ENCODE measurements at places on chromosomes 5 and 9.

DNA sequence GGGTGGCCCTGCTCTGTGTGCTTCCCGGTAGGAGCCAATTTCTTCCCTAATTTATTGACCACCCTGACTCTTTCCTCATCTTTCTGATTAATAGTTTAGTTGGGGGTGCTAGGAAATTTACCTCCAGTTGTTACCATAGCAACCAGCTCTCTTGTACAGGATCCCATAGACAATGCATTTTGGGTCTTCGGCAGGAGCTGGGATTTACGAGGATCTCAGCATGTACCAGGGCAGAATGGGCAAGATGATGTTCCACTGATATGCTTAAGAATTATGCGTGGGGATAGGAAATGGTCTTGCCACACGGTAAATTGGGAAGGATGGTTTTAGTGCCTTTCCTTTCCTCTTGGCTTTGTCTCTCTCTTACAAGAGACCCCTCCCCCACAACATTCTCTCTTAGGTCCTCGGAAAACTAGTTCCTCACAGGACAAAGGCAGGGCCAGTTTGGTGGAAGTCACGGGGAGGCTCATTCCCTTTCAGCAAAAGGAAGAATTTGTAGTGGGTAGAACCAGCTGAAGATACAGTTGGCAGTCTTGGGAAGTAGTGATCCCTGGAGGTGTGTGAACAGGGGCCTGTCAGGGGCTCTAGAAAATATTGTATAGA lies 133.4 kb upstream of the SHB start:
- no peak for DNase-seq

- DNase-seq: no peak
Measured at GRCh38 chr5:167271511-167271910, 1019.9 kb upstream of the WWC1 start.

- no peak for DNase-seq
Measured at GRCh38 chr5:170315154-170315553, 17.6 kb upstream of the LCP2 start.

- DNase-seq: no peak
Measured at GRCh38 chr5:28523888-28524635, 1485.7 kb upstream of the CDH9 start.

DNA sequence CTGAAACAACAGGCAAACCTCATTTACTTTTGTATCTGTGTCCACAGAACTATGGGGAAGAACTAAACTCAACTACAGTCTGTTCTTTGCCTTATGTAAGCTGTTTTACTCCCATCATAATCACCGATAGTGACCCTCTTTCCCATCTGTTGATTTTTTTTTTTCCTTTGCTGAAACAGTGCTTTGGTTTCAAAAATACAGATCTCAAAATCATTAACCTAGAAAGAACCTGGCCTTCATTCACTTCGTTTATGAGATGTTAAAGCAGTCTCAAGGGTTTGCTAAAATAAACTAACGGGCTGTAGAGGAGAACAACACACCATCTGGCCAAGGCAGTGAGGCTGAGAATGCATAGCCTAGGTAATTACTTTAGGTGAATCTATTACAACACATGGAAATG lies 706.6 kb upstream of the ZNF608 start:
- no peak for DNase-seq

DNA sequence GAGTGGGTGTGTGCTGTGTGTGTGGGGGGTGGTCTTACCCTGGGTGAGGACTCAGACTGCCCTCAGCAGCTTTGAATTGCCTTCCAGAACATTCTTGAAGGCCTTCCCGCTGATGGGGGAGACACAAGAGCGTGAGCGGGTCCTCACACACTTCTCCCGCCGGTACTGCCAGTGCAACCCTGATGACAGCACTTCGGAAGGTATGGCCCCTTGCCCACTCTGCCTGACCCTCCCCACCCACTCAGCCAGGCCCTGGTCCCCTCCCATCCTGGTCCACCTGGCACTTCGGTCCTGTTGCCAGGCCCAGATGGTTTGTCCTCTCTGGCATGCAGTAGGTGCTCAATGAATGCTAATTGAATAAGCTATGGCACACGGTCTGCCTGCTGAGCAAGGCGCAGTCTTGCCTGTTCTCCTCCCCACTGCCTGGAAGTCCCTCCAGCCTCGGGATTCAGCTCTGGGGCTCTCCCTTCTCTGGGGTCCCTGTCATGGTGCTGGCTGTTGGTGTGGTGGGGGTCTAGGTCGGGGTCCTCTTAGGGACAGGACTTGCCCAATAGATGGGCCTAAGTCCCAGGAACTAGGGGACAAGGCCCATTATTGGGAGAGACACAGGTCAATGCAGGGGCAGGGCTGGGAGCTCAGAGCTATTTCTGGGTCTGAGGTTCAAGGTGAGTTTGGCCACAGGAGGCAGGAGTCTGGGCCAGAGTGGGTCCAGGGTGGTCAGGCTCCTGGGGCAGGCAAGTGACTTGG lies 26.4 kb downstream of the PSD2 start:
- no peak for DNase-seq

GRCh38 chr5:137071931-137072330 lies 427.2 kb downstream of the SPOCK1 start:
- DNase-seq: no peak

DNA sequence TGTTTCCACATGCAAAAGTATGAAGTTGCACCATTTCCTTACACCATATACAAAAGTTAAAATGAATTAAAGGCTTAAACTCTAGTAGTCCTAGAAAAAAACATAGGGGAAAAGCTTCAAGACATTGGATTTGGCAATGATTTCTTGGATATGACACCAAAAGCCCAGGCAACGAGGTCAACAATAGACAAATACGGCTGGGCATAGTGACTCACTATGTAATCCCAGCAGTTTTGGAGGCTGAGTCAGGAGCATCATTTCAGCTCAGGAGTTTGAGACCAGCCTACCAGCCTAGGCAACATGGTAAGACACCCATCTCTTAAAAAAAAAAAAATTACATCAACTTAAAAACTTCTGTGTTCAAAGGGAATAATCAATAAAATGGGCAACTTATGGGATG lies 30.9 kb upstream of the SREK1 start:
- no peak for DNase-seq

DNA sequence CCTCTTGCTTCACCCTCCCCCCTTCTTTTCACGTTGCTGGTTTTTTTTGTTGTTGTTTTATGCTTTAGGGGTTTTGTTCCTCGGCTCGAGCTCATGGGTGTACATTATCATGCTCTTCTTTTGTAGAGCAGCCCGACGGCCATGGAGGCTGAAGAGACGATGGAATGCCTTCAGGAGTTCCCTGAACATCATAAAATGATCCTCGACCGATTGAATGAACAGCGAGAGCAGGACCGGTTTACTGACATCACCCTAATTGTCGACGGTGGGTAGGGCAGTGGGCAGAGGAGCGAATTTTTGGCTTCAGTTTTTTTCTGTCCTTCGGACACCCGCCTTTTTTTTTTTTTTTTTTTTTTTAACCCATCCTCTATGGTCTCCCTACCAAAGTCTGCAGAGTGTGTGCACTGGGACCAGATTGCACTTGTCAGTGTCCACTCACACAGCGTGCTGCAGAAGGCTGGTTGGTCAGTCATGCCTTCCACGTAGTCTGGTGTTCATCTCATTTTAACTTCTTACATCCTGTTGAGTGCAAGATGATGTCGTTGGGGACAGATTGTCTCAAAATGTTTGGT lies 1.3 kb downstream of the ZNF131 start:
- no peak for DNase-seq

- DNase-seq: no peak
Measured at GRCh38 chr5:132271251-132272246, 14.1 kb downstream of the PDLIM4 start.

GRCh38 chr9:128733256-128733655 lies 9.3 kb upstream of the ZDHHC12 start:
- DNase-seq: no peak

DNA sequence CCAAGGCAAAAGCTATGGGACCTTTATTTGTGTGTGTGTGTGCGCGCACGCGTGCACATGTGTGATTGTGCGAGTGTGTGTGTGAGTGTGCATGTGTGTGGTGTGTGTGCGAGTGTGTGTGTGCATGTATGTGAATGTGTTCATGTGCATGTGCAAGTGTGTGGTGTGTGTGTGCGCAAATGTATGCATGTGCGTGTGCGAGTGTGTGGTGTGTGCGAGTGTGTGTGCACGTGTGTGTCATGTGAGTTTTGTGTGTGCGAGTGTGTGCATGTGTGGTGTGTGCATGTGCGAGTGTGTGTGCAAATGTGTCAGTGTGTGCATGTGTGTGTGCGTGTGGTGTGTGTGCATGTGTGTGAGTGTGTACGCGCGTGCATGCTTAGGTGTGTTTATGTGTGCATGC lies 11.1 kb upstream of the GLT6D1 start:
- DNase-seq: no peak

- no peak for DNase-seq
Measured at GRCh38 chr5:174418809-174419539, 305.4 kb upstream of the MSX2 start.

DNA sequence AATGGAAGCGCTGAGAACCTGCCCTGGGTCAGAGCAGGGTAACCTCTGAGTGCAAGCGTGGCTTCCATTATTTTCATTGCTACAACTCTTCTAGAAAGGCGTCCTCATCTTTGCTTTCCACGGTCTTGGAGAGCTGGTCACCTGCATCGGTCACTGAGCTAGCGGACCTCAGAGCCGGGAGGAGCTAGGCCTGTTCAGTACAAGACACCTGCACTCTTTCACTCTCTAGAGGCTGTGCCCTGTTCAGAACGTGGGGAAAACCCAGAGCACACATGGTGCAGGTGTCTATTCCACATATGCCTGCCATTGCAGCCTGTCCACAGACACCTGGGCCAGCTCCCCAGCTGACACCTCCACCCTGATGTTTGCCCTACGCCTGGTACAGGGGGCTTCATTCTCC lies 147.8 kb upstream of the IRX2 start:
- no peak for DNase-seq

GRCh38 chr5:149207831-149208230 lies 63.8 kb upstream of the AFAP1L1 start:
- DNase-seq: no peak

GRCh38 chr9:21965401-21965951 lies 28.7 kb downstream of the CDKN2A start:
- DNase-seq: peak; percentile 19

DNA sequence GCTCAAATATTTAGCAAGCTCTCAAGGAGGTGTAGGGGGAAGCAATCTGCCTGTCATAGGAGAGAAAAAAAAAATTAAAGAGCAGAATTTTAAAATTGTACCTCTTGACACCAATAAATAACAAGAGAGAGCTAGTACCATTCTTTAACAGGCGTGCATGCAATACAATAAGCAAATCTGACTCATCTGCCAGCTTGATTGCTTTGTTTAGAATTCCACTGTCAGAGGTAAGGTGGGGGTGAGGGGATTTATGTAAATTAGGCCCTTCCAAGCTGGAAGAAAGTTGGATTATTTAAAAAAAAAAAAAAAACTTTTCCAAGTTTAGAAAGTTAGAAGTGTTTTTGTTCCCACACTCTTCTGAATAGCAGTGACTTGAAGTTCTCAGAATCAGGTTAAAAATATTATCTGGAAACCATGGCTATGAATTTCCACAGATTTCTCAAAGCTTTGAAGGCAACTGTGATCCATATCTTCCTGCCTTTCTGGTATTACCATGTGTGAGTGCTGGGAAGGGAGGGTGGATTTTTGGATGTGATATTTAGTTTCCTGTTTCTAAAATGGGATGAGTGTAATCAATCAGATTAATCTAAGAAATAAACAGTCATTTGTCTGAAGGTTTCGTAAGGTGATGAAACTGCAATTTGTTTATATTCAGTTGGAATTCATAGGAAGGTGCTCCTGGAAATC lies 477.5 kb downstream of the TLE4 start:
- DNase-seq: no peak

GRCh38 chr5:157516626-157517325 lies 56.8 kb downstream of the NIPAL4 start:
- no peak for DNase-seq

GRCh38 chr9:36847781-36848673 lies 186.0 kb downstream of the PAX5 start:
- no peak for DNase-seq

DNA sequence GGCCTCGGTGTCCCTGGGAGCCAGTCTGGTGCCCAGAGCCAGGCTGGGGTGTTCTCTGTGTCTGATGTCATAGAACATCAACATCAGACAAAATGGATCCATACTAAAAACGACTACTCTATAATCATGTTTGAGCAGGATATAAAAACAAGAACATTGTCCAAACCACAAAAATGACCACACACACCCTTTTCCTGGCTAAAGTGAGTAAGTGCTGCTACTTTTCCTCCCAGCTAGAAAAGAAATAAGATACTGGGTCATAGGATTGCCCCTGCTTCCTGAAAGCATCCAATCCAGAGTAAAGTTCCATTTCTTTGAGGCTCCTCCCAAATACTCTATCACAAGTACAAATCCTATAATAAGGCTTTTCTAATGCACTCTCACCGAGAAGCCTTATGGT lies 19.7 kb upstream of the TRAF1 start:
- DNase-seq: no peak

- no peak for DNase-seq
Measured at GRCh38 chr9:137007816-137008270, 11.5 kb upstream of the CLIC3 start.

DNA sequence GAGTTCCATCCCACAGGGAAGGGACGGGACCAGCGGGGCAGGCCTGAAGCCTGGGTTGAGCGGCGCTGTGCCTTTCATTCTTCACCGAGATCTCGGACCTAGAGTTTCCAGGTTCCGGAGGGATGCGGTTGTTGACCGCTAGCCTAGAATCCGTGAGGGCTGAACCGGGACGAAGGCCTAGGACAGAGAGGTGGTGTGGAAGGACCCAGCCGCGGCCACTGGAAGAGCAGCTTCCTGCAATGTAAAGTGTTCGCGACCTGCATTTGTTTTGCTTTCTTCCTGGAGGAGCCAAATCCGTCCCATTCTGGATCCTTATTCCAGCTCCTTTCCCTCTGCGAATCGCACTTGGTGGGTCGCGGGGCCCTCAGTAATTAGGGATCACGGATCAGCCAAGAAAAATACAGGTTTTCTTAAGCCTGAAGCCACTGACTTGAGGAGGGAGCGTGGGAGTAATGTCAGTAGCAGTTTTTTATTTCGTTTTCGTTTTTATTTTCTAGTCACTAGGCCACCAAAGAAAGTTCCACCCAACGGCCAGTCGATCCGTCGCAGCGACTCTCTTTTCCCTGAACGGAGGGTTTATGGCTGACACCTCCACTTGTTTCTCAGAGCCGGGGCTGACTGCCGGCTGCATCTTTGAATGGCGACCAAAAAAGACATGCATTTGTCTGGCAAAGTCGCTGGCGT lies 48.6 kb downstream of the ANXA2R start:
- no peak for DNase-seq

DNA sequence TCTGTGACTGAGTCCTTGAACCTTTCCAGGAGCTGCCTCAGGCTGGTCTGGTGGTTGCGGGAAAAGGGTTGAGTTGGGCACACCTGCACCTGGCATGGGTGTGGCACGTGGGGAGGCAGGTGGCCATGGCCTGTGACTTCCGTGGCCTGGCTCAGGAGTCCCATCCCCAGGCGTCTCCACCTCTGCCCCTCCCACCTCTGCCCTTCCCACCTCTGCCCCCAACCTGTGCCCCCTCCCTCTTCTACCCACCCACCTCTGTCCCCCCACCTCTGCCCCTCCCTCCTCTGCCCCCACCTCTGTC lies 1.9 kb upstream of the QRFP start:
- DNase-seq: no peak

DNA sequence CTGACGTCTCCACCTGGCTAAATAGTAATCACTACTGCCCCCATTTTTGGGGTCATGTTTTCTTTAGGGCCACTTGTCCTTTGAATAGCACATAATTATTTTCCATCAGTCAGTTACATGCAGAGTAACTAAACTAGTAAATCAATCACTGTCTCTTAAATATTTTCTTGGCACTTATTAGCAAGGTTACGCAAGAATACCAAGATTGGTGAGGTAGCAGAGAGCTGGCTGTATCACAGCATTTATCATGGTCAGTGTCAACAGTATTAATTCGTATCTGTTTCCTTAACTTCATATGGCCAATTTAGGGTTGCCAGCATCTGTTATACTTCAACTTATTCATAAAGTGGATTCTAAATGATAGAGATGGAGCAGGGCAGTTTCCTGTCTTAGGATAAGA lies 346.8 kb upstream of the FAM174A start:
- DNase-seq: no peak
